ENCODE measurements at places on chromosomes 2 and 18.
A peak's percentile ranks its signal among the peaks of the same experiment; 100 is the strongest.

DNA sequence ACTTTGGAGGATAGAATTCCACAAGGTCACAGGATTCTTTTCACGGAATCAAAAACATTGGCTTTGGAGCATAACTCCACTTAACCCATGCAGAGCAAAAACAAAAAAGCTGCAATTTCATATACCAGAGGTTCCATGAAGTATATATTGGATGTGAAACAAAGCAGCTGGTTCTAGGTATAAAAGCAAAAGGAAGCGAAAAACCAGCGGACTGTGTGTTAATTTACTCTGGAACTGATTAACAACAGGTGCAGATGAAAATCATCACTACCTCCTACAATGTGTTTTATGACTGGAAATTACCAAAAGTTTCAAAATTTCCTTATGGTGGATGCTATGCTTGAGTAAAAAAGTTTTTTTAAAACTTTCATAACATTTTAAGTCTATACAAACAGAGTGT, 54.4 kb upstream of the LINC00305 start:
- DNase-seq: no peak

GRCh38 chr2:233912691-233913423, 4.3 kb upstream of the TRPM8 start:
- DNase-seq: no peak

GRCh38 chr2:237885931-237886684, 26.7 kb downstream of the RAMP1 start:
- no peak for DNase-seq

DNA sequence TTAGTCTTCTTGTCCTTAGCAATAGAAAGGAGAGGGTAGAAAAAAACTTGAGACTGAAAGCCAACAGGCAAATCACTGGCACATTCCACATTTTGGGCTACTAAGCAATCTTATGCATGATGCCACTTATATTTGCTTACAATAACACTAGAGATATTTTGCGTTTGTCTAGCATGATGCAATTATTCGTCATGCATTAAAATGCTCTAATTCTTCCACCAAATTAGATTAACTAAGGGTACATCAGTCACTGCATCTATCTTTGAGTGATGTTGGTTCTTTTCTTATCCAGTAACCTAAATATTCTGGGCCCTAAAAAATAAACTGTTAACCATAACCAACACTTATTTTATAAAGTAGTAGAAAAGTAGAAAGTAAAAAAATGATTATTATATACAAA, 1311.7 kb upstream of the CDH2 start:
- DNase-seq: no peak

GRCh38 chr18:6336239-6336638, 78.5 kb downstream of the L3MBTL4 start:
- no peak for DNase-seq

- DNase-seq: no peak
Observed at GRCh38 chr18:1013951-1014350, 109.3 kb downstream of the ADCYAP1 start.

DNA sequence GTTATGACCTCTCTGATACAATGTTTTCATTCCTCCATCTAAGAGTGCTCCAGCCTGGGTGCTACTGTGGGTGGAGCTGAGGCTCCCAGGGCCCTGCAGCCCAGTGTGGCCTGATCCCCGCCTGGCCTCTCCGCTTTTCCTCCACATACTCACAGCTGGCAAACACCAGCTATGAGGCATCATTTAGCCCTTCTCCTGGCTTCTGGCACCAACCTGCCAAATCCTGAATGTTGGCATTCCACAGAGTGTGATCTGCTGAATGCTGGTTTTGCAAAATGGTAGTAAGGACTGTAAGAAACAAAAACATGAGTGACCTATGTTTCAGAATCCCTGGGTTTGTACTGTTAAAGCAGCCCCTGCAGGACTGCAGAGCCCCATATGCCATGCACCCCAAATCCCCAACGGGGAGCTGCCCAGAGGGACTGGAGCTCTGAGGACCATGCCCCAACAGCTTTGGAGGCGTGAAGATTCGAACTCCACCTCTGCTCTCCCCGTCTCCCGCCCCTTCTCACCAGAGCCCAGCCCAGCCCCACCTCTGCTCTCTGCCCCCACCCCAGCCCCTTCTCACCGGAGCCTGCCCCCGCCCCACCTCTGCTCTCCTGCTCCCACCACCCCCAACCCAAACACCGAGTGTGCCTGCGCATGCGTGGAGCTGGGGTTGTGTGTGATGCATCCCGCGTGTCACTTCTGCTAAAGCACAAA, 4.2 kb downstream of the SLC66A2 start:
- DNase-seq: no peak

DNA sequence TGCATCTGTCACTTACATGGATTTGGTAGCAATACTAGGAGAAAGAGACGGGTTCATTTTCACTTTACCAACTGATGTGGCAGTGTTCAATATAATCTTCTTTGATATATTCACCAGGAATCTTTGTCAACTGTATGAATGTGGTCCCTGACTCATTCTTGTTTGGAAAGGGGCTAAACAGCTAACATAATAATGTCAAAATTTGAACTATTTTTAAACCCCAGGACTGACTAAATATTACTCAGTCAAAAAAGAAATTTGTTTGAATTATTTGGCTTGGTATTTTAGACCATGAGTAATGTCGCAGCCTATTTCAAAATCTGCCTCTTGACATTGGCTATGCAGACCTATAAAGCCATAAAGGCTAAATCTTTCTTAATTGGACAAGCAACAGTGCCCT, 413.7 kb upstream of the RGPD4 start:
- no peak for DNase-seq

GRCh38 chr18:43578706-43579105, 301.4 kb upstream of the SYT4 start:
- DNase-seq: peak; percentile 75

DNA sequence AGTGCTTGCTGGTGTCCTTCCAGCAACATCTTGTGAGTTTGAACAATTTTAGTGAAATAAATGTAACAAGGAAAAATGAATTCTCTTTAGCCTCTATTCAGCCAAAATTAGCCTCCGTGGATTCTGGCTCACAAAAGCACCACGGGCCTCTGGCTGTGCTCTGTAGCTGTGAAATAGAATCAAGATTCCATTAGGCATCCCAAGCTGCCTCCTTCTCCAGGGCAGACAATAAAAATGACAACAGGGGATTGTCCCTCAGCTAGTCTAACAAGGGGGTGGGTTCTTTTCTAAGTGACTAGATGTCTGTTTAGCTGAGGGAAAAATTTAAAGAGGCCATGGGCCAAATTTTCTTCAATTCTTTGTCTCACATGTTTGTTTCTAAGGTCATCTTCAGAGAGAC, 254.7 kb upstream of the FIGN start:
- peak; percentile 72 for DNase-seq

GRCh38 chr2:109499566-109499965, 114.2 kb downstream of the SEPTIN10 start:
- no peak for DNase-seq

Measured in spinal cord (tissue), 10 donors.